ENCODE measurements at places on chromosomes 5 and 9.

- DNase-seq: no peak
Observed at GRCh38 chr5:87671146-87671545, 258.4 kb upstream of the CCNH start.

- DNase-seq: no peak
Observed at GRCh38 chr5:32505756-32506155, 61.2 kb upstream of the ZFR start.

DNA sequence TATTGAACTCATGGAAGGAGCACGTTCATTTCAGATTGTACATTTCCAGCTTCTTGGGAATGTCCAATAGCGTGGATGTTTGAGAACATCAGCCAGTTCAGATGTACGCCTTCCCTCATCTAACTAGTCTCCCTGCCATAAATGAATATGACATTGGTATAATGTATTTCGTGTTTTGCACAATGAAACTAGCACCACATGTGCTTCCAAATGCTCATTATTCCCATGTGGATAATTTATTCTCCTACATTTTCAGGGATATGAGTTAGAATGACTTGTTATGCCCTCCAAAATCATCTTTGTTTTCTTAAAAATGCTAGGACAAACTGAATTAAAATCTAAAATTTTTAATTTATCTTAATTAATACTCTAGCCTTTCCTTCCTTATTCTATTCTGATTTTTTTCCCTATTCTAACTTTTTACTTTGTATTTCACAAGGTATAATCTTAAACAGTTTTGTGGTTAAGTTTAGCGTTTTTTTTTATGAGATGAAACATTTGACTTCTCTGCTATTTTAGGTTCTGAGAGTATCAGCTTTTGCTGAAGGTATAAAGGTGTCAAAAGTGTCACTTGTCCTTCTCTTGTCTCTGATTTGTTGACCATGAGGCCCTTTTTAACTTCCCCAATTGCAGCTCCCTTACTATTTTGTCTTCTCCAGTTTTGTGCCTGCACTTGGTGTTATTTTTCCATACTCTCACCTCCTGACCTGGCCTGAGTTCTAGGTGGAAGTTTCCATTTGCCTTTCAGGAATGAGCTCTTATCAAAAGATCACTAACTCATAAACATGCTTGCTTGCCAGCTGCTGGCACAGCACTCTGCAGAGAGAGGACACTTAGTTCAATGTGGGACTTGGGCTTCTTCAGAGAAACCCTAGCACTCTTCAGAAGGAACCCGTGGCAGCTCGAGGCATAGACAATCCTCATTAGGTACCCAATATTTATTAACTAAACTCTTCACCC lies 106.8 kb downstream of the FRMD3 start:
- DNase-seq: no peak

DNA sequence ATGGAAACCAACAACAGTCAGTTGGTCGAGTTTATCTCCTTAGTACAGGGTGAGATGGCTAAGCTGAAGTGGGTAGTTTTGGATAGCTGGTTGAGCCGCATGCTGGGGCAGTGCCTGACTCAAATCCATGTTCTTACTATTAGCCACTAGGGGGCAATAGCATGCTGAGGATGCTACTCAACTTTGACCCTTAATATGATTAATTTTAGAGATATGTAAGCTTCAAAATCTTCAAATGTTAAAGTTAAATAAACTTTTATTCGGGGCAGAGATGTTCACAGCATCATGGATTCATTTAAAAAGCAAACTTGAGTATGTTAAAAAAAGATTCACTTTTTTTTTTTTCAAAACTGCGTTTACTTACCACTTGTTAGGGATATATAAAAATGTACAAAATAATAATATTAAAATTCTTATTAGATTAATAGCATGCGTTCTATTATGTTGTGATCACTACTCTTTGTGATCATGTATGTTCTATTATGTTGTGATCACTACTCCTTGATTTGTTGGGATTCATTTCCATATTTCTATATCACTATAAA lies 57.0 kb downstream of the C9orf153 start:
- peak; percentile 6 for DNase-seq

DNA sequence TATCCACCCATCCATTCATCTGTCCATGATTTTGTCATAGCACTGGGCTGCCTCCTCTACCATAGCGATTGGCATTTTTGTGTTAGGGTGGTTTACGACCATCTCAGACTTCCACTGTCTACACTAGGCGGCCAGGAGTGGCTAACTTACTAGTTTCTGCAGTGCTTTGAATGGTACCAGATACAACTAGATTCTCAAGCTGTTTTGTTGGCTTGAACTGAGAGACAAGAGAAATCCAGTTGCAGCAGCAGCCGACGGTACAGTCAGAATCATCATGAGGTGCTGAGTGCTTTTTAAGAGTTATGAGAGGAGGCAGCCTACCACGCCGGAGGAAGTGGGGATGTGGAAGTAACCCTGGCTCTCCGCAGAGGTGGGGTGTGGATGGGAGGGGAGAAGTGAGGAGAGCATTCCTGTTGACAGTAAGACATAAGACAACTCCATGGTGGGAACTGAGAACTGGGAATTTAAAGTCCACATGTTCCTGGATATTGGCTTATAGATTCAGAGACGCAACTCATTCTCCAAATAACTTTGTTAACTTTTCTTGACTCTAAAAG lies 27.9 kb downstream of the COL5A1 start:
- DNase-seq: no peak

- no peak for DNase-seq
Observed at GRCh38 chr9:123378025-123378424, 22.0 kb downstream of the CRB2 start.

GRCh38 chr5:150306775-150307174 lies 4.1 kb upstream of the ARSI start:
- DNase-seq: no peak

- DNase-seq: no peak
Observed at GRCh38 chr5:173907686-173908371, 19.7 kb downstream of the CPEB4 start.

- DNase-seq: no peak
Observed at GRCh38 chr5:122730037-122730436, 44.8 kb upstream of the SNX2 start.

GRCh38 chr5:54146916-54147315 lies 163.5 kb downstream of the ARL15 start:
- DNase-seq: no peak

DNA sequence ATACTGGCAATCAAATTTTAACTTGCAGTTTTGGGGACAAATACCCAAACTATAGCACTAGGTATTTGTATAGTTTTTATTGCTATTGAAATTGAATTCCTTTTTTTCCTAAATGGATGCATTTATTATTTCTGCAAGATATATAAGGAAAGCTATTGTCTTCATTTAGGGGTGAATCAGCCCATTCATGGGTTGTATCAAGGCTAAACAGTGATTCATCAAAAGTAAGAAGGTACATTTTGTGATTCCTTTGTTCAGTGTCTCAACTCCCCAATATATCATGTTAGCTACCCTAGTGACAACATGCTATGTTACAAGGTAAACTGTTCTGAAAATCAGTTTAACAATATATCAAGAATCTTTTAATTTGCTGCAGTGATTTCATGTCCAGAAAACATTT lies 185.7 kb downstream of the PLK2 start:
- DNase-seq: no peak

DNA sequence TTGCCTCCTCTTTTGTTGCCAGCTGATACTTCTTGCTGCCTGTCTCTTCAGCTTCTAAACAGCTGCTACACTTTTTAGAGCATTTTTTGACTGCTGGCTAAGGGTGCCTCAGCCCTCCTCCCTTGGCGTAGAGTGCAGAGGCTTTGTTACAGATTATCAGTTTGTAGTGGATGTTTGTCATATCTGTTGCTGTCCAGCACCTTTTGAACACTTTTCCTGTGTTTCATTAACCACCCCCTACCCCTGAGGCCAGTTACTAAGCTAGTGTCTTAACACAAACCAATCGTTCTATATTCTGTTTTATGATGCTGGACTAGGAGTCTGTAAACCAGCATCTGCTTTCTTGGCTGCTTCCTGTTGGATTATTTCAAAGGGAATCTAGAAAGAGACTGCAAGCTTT lies 441.5 kb downstream of the DNAH5 start:
- no peak for DNase-seq

GRCh38 chr5:171226864-171227263 lies 82.2 kb upstream of the TLX3 start:
- no peak for DNase-seq

DNA sequence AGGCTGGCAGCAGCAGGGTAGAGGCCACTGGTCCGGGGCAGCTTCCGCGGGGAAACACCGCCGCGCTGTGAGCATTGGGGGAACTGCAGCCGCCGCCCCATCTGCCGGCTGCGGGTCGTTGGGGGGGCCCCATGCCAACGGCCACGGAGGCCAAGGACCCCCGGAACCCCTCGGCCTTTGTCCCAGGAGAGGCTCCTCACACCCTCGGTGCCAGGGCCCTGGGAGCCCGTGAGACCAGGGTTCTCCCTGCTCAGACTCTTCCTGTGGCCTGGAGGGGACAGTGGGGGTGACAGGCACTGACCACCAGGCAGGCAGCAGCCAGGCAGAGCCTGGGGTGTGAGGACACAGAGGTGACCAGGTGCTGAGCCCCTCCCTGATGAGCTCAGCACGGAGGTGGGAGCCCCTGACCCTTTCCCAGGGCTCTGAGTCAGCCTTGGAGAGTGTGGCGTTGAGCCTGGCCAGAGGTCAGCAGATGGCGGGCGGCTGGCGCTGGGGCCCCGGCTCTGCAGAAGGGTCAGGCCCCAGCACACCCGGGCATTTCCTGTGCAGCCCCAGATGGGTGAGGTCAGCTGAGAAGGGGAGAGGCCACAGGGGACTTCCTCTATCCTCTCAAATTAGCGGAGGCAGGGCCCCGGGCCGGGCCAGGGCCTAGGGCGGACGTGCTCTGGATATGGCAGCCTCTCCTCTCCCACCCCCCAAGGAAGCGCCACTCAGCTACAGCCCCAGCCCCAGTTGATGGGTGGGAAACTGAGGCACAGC lies 17.9 kb upstream of the EGFL7 start:
- DNase-seq: peak; percentile 59

DNA sequence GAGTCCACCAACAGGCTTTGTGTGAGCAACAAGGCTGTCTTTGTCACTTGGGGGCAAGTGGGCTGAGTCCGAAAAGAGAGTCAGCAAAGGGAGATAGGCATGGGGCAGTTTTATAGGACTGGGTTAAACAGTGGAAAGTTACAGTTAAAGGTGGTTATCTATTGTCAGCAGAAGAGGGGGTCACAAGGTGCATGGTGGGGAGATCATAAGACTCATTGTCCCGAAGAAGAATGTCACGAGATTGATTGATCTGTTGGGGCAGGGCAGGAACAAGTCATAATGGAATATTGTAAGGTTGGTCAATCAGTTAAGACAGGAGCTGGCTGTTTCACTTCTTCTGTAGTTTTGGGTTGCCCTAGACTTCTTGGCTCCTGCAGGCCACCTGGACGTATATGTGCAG lies 7.6 kb upstream of the HMGCS1 start:
- DNase-seq: no peak

GRCh38 chr9:131279863-131280570 lies 3.7 kb upstream of the FAM78A start:
- DNase-seq: no peak

- DNase-seq: no peak
Observed at GRCh38 chr9:128936171-128936865, 11.1 kb downstream of the DOLK start.

DNA sequence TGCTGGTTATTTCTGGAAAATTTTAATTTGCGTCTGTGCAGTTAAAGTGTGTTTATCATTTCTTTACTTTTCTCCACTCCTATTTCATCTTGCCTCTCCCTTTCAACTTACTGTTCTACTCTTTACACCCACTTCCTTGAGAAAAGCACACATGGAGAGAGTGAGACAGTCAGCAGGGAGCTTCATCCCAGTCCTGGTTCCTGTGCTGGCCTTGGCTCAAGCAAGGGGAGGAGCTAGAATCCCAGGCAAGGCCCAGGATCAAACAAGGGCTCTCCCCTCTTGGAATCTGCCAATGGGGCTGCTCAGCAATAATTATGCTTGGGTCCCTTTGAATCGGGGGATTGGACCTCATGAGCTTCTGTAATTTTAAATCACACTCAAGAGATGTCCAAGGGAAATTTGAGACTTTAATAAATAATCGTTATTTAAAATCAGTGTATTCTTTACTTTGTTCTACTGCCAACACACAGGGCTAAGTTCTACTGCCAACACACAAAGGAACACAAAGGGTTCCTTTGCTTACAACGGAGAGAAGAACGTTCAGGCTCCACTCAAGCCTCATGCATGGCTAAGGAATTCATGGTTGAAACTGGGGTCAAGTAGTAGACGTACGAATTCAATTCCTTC lies 439.3 kb upstream of the DAB2 start:
- DNase-seq: no peak

DNA sequence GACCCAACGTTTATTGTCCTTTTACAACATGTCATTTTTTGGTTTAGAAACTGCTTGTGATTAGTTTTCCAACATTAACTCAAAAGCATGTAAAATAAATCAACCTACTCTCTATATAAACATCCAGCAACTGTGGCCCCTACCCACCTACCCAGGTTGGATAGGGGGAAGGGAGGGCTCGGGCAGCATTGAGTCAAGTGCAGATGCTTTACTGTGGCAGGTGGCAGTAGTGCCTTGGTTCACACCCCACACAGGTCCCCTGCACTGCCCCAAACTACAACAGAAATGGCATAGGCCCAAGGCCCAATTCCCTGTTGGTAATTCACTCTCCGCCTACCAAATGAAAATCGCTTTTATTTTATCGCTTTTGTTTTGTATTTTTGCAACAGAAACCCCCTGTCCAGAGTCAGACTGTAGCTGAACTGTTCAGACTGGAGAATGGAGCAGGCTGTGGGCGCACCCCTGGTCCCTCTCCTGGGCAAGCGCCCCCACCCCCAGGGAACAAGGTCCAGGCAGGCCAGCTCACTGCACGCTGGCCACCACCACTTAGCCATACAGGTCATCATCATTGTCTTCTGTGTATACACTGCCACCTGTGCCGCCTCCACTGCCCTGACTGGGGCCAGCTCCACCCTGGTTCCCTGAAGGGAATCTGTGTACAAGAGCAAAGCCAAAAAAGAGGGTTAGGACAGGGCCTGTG lies 15.7 kb downstream of the VCP start:
- DNase-seq: no peak

- no peak for DNase-seq
Observed at GRCh38 chr9:76401580-76402354, 7.5 kb upstream of the RFK start.

- DNase-seq: no peak
Observed at GRCh38 chr5:133680830-133681565, 68.7 kb upstream of the FSTL4 start.

DNA sequence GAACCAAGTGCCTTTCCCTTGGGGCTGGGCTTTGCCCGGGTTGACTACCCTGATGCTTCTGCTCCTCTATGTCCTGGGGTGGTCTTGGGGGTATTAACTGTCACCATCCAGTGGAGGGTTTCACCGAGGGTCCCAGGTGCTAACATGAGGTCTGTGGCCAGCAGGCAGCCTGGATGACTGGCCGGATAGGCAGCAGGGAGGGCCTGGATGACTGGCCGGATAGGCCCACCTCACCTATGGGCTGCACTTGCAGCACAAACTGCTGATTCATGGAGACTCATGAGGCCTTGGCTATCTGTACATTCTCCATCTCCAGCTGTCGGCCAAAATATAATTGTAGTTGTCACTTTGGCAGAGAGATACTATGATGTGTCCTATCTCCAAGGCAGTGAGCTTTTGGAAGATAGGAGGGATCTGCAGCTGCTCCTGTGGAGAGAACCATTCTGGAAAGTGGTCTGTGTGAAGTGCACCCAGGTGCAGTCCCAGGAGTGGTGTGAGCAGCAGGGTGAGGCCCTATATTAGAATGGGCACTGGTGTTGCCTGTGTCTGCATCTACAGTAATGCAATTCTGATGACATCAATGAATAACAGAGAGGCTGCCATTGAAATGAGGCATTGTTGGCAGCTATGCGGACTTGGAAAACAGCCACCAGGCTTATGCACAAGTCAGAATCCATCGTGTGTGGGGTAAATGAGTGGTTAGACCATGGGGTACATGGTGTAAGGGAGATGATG lies 26.3 kb upstream of the CDKN2AIPNL start:
- DNase-seq: no peak

All from CD8-positive, alpha-beta memory T cell (primary cell).